ENCODE measurements at places on chromosomes 16 and 17. TPM values are rescaled to one million over a fixed set of nuclear protein-coding genes. Genes with fewer than 3 reads are reported as not detected.

GRCh38 chr16:53041320-53042051 lies 11.2 kb downstream of the CHD9NB start:
- DNase-seq = no peak

DNA sequence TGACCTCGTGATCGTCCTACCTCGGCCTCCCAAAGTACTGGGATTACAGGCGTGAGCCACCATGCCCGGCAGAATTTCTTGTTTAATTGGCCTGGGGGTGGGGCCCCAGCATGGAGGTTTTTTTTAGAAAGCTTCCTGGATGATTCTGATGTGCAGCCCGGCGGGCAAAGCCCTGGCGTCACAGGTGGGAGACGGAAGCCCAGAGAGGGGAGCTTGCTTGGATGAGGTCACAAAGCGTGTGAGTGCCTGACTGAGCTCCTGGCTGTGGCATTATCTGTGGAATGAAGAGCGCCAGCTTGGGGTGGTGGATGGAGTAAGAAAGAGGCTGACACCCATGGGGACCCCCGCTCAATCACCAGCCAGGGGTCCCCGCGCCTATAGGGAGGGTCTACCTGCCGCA lies 4.1 kb downstream of the VASN start:
- DNase-seq = no peak

- no peak for DNase-seq
These were observed 92.1 kb downstream of the WDR59 start for GRCh38 chr16:74892574-74893461.

DNA sequence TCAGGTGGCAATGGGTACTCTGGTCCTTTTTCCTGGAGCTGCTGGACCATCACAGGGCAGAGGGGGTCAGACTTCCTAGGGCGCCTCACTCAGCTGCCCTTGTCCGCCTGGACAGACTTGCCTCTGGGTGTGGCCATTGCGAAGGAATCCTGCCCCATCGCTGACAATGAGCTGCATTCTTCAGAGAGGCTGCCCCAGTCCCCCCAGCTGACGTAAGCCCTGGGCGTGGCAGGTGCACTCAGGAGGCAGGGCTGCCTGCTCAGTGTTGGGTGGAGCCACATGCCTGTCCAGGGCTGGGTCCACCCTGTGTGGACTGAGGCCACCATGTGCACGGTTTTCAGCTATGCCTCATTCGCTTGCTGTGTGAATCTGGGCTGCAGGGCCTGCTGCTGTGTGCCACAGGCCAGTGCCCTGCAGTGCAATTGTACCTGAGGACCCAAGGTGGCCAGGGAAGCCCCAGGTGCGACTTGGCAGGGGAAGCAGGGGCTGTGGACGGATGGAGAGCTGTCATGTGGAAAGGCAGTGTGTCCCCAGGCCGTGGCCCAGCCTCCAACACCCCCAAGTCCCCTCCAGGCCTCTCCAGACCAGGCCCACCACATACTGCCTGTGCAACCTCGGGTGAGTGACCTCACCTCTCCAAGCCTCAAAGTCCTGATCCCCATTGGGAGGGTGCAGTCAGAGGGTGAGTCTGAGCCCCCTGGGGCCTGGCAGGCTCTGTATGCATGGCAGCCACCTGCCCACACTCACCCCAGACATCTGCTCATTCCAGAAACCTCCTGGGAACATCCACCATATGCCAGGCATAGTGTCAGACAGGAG lies 14.0 kb upstream of the MPRIP start:
- DNase-seq = peak; percentile 94

DNA sequence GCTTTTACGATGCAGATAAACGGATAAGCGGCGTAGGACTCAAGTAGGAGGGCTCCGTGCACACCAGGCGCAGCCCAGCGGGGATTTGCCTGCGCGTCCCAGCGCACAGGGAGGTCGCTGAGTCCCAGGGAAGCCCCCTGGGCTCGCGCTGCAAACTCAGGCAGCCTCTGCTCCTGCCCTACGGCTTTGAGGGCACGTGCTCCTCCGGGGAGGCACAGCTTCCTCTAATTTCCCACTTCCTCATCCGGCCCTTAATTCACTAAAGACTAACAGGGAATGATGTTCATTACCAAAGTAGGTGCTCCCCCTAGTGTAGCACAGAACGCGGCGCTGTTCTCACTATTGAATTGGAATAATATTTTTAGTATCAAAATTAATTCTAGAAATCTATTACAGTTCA lies 825.4 kb downstream of the KCNJ18 start:
- no peak for DNase-seq

DNA sequence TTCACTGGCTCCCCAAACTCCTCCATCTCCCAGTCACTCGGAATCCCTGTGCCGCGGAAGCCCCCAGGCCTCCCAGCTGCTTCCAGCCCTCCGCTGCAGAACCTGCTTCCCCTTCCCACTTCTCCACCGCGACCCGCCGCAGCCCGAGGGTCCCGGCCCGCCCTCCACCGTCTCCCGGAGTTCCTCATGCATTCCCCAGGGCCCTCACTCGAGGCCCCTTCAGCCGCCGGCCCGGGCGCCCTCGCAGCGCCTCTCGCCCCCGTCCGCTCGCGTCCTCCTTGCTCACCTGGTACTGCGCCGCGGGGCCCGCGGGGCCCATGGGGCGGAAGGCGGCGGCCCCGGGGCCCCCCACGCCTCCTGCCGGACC lies 329 bp downstream of the SMARCD2 start:
- peak; percentile 17 for DNase-seq

GRCh38 chr16:67534431-67534830 lies 5.8 kb downstream of the RIPOR1 start:
- DNase-seq = no peak

GRCh38 chr16:11240636-11241473 lies 15.1 kb downstream of the SOCS1 start:
- no peak for DNase-seq

DNA sequence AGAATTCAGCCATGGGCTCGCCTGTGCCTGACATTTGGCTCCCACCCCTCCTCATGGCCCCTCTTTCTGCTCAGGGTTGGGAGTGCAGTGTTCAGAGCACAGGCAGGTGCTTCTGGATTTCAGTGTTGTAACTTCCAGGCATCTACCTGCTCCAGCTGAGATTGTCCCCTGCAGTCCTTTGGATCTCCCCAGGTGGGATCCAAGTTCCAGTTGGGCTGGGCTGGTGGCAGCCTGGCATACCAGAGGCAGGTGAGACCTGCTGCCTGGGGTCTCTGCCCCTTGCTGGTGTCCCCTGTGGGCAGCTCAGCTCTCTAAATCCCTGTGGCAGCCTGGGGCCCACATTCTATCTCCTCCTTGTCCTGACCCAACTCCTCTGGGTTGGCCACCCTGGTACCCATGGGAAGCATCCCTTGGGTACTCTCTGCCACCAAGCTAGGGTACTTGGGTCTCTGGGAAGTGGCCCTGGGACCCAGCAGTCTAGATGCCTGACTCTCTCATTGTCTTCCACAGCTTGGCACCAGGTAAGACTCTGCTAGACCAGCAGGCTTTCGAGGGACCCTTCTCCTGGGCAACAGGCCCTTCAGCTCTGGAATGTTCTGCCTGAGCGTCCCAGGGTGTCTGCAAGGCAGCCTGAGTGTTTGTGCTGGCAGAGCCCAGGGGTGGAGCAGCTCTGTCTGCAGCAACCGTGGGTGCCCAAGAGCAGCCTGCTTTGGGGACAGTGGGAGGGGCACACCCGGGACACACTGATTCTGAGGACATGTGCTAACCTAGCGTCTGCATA lies 42.5 kb downstream of the DNAH17 start:
- no peak for DNase-seq

PRSS27 gene
- 0.52 TPM for total RNA-seq

GUCY2D gene
- total RNA-seq = 0.63 TPM

PRAC1 gene
- total RNA-seq = not detected

CD19 gene
- 1.4 TPM for total RNA-seq

PDPR gene
- total RNA-seq = 19.9 TPM

HOXB7 gene
- total RNA-seq = 0.92 TPM

IGSF6 gene
- 11.5 TPM for total RNA-seq
